HS-27A (cell line): ENCODE measurements at places on chromosomes 7 and 10.

- no peak for DNase-seq
Observed at GRCh38 chr7:30555525-30555924, 39.2 kb upstream of the GARS1 start.

GRCh38 chr10:13593535-13593934 lies 6.8 kb downstream of the PRPF18 start:
- DNase-seq = no peak

DNA sequence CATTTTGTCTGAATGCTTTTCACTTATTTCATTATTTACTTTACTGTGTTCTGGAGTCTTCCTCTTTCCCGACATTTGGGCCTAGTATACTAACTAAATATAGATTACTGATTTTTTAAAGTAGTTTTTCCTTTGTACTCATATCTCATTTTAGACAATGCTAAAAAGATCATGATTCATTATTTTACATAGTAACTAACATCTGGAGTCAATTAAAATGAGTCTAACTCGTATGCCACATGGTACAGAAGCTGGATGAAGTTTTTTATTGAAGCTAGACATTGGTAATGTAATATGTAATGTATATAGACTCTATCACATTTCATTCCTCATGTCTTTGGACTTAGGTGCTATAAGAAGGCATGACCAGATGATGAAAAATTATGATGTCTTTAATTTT lies 156.3 kb upstream of the HGF start:
- no peak for DNase-seq

DNA sequence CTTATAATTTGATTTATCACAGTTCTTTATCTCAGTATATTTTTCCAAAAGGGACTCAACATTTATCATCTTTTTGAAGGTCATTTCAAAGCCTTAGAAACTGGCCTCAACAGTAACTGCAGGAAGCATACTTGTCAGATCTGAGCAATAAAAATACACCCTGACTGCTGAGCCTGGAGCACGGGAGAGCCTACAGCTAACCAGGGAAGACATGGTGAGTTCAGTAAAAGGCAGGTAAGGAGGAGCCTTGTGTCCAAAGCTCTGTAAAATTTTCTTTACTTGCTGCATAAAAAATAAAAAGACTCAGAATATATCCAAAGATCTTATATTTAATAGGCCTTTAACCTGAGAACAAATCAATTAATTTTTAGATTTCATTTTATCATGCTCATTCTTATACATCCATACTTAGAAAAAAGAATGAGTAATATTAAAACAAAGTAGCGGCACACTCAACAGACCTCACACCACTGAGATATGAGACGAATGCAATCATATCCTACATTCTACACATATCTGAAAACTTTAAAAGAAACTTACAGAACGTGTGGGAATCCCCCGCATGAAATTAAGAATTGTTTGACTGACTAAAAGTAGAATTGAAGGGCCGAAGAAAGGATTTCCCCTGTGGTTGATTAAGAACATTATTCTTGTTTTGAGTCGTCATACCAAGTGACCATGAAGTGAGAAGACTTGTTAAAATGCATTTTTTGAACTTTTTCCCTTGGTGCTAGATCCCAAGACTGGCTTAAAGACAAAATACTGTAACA lies 296.4 kb upstream of the MKLN1 start:
- no peak for DNase-seq

DNA sequence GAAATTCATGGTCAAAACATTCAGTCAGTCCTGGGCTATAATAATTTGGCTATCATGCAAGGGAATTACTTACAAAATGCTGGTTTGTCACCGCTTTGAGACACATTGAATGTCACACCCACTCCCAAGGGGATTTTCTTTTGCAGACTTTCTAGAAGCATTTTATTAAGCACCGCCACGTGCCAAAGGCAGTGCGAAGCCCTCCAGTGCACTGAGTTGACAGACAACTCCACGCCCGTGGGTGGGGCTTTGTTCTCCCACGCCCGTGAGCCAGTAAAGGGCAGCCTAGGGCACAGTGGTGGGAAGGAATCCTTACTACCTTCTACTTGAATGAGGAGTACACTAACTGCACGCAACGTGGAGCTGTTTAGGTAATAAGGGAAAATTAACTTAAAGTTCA lies 515.8 kb downstream of the KCNMA1 start:
- no peak for DNase-seq

- DNase-seq = no peak
Observed at GRCh38 chr7:70592171-70592570, 539.8 kb upstream of the GALNT17 start.

DNA sequence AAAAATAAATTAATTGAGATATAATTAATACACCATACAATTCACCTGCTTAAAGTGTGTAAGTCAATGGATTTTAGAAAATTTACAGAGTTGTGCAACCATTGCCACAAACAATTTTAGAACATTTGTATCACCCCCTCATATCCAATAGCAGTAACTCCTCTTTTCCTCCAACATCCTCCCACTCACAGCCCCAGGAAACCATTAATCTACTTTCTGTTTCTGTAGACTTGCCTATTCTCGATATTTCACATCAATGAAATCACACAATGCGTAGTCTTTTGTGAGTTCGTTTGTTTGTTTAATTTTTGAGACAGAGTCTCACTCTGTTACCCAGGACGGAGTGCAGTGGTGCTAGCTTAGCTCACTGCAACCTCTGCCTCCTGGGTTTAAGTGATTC lies 13.7 kb upstream of the HERC4 start:
- no peak for DNase-seq

DNA sequence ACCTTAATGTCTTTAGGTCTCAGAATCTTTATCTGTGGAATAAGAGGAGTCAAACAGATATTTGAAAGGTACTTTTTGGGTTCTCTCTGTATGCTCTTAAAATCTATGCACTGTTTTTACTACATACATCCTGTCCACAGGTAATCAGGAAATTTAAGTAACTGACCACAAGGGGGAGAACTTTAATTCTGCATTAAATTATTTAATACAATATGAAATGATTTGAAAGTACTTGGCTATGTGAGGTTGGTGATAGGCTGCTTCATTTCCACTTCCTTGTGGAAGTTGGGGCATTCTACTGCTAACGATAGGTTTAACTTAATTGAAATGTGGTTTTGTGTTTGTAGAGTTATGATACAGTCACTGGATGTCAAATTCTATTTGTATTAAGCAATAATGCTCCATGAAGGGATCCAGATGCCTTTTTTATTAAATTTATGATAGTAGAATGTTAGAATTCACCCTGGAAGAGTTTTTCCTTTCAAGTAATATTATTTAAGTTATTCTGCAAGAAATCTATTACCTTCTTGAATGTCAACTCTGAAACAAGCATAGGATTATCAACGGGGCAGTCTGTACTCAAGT lies 6.0 kb downstream of the TEX47 start:
- DNase-seq = no peak

DNA sequence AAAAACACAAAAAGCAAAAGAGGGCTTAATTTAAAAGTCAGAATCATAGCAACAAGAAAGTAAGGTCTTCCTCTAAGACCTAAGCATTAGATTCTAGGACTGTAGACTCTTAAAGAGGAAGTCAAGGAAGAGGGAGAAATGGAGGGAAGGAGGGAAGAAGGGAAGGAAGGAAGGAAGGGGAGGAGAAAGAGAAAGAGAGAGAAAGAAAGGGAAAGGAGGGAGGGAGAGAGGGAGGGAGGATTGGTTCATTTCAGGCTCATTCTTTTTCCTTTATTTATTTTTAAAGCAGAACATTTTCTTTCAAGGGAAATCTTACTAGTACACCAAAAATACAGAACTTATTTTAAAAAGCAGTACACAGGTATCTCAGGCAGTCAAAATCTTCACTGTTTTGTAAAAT lies 81.1 kb downstream of the DLG5 start:
- DNase-seq = no peak

DNA sequence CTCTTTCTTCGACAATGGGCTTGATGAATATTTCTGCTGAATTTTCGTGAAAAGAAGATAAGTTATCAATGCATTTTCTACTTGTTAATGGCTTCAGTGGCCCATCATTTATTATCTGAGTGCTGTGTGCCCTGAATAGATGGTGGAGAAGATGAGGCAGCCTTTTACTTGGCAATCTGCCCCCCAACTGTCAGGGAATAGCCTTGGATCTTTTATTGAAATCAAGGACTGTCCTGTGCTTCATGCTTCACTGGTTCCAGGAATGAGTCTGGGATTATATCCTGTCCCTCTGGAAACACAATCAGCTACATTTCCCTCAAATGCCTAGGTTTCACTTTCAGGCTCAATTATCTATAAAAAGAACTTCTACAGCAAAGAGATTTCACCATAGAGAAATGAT lies 75.9 kb upstream of the NXPH1 start:
- DNase-seq = no peak

- no peak for DNase-seq
Observed at GRCh38 chr7:128090492-128090891, 59.3 kb upstream of the LRRC4 start.

- DNase-seq = no peak
Observed at GRCh38 chr10:61844116-61844822, 57.2 kb upstream of the ARID5B start.

- DNase-seq = no peak
Observed at GRCh38 chr10:12154516-12154915, 25.0 kb downstream of the SEC61A2 start.

DNA sequence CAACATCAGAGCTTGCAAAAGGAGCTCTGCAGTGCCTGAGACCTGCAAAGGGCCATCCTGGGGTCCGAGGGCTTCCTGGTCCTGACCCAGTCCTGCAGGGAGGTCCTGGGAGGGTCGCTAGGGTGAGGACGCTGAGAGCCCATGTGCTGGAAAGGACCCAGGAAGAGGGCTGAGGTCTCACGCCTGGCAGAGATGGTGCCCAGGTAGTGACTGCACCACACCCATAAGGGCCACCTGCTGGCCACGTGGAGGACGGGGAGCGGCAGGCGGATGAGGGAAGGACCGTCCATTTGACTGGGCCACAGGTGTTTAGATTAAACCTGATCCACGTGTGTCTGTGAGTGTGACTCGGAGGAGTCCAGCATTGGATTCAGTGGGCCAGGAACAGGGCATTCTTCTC lies 392.8 kb downstream of the DNAJB6 start:
- no peak for DNase-seq

GRCh38 chr7:111785076-111785475 lies 222.8 kb upstream of the IMMP2L start:
- DNase-seq = no peak

GRCh38 chr10:17682236-17682946 lies 38.4 kb downstream of the STAM start:
- DNase-seq = no peak

DNA sequence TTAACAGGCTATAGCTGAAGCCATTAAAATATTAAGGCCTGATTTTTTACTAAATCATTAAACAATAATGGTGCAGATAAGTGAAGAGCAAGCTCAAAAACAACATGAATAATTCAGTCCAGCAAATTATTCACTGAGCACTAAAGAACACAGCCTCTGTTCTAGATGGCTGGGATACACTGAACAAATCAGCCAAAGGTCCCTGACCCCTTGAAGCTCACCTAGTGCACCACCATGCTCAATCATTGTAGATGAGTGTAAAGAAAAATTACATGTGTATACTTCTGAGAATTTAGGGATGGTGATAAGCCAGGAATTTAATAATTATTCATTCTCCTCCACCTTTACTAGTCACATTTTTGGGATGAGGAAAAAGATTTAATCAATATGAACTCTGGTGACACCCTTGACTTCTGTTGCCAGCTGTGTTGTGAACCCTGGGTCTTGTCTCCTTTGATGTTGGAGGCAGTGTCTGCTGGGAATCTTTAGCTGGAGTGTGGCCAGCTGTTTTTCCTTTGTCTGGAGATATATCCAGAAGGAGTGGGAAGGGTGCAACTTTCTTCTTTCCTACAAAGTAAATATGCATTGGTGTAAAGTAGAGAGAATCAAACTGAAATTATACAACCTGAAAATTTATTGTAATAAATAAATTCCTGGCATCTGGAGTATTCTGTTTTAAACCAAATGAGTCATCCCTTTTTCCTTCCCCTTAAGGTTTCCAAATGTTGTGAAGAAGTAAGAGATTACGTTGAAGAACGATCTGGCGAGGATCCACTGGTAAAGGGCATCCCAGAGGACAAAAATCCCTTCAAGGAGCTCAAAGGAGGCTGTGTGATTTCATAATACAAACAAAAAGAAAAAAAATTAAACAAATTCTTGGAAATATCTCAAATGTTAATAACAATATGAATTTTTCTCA lies 4.0 kb downstream of the GNGT1 start:
- DNase-seq = no peak

GRCh38 chr10:48681740-48682139 lies 2.9 kb upstream of the WDFY4 start:
- DNase-seq = no peak

GRCh38 chr7:128904381-128905197 lies 5.9 kb downstream of the KCP start:
- no peak for DNase-seq

- no peak for DNase-seq
Observed at GRCh38 chr7:143401265-143401664, 7.4 kb downstream of the EPHA1 start.
